Activated CD4-positive, alpha-beta T cell treated with anti-CD3 and anti-CD28 coated beads, Interleukin-2, amount 50 U/mL, for 48 hours (primary cell): ENCODE measurements at places on chromosomes 1 and 21.

DNA sequence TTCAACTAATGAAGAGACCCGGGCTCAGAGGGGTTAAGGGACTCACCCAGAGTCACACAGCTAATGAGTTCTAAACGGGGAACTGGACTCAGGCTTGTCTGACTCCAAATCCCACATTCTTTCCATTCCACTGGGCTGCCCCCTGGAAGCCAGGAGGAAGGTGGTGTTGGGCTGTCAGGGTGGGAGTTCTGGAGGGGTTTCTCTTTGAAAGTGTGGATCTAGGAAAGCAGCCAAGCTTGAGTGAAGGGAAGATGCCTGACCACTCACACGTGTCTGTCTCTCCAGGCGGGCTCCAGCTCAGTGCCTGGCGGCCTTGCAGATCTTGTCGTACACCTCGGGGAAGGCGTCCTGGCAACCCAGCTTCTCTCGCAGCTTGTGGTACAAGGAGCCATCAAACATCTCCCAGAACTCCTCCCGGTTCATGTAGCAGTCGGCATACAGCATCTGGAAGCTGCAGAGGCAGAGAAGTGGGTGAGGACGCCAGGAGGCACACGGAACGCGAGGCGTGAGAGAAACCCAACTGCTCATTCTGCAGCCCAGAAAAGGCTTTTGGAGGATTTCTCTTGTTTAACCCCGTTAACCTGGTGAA lies 35.0 kb downstream of the DHCR24 start:
- DNase-seq, result no peak

DNA sequence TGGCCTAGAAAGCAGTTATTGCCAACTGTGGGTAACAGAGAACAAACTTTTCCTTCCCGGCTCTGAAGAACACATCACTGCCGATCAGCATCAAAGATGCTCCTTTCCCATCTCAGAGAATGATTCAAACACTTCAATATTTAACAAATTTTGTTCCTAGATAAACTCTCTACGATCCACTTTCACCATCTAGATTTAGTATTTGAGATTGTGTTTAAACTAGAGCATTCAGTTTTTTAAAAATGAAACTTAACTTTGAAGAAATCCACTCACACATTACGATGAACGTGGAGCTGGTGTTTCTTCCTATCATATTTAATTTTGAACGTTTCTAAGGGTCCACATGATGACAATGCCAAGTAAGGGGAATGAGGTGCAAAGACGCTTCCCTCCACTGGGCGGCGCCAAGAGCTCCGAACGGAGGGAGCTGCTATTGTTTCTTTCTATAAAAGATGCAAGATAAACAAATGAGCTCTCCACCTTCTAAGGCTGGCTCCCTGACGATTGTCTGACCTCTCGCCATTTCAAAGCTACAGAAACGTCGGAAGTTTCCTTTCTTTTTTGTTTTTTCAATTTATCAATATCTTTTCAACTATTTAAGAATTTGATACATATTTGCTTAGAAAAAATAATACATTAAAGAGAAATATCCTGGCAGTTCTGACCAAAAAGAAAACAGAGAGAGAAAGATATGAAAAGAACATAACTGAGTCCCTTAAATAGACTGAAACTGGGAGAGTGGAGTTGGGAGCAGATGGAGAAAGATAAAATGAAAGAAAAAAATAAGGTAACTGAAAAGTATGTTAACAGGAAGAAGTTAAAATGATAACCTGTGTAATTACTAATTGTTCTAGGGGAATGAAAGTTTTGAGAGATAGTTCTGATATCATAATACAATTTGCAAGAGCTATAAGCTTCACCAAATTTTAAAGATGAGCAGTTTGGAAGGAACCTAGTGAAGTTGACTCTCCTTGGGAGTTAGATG lies 4.4 kb upstream of the BARHL2 start:
- DNase-seq, result peak; percentile 69

DNA sequence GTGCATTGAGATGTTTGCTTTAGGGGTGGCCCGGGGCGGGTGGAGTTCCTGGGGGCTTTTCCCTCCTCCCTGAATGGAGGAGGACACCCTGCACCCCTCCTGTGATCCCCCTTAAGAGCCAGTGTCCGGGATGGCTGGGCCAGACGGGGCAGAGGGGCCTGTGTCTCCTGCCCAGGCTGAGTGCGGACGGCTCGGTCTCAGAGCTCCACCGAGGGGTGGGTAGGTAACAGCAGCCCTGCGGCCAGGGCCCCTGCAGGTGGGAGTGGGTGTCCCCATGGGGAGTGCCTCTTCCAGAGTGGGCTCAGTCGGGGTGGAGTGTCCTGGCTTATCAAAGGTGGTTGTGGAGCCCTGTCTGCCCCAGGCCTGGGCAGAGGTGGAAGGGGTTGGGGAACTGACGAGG lies 23.1 kb downstream of the TP73 start:
- DNase-seq, result no peak

DNA sequence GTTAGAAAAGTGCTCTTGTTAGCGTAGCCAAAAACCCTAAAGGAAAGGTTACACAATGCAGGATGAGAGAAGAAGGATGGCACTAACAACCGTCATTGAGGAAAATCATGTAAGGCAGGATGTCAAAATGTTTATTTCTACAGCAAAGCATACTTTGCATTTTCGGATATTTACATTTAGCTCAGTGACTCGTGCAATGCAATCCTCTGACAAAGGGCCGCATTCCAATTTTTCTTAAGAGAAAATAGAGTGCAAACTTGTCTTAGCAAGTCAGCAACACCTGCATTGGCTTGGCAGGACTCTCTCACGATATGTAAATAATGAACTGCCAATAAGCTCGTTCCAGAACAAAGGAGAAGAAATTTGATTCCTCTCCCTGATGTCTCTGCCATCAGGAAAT lies 33.3 kb downstream of the TIAM1 start:
- no peak for DNase-seq

DNA sequence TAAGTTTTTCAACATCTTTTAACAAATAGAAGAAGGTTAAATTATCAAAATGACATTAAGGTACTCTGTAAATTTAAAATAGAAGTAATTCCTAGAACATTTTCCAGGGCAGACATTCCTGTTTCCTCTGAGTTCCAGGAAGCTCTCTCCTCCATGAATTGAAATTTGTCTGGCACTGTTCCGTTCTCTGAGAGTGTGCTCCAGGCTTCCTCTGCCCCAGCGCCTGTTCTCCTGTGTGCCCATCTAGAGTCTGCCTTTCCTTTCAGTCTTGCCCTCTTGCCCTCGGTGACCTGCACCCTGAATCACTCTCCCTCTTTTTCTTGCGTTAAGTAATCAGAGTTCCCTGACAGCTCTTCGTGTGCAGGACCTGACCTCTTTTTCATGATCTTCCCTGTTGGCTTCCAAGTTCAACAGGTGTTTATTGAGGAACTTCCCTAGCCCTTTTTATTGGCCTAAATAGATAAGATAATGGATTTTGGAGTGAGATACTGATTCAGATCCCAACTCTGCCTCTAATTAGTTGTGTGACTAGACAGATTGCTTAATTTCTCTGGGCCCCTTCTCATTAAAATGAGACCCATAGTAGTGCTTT lies 77.1 kb downstream of the MTR start:
- no peak for DNase-seq

GRCh38 chr1:233033361-233033760 lies 83.0 kb downstream of the NTPCR start:
- DNase-seq, result no peak

DNA sequence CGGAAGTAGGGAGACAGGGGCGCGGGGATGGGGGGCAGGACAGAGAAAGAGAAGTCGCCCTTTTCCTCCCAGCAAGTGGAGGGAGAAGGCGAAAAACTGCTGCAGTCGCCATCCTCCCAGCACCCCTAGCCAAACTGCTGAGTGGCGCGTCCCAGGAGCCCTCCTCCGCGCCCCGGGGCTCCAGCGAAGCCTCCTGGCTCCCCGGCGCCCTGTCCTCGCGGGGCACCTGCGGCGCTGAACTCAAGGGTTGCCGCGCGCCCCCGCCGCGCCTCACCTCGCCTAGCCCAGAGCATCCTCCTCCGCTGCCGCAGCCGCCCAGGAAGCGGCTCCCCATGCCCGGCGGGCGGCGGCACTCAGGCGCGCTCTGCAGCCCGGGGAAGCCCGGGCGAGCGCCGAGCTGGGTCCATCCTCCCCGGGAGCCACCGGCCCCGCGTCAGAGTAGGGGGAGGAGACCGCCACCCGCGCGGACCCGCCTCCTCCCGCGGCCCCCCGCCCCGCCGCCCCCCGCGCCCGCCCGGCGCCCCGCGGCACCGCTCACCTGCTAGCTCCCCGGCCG lies at the start of gene DAB1:
TSS of gene DAB1 (minus strand) at position 405 of the 556 bp plus-strand sequence. CDS start 133,030 bp downstream, outside the sequence.
- no peak for DNase-seq

GRCh38 chr1:231952154-231952553 lies 325.6 kb downstream of the DISC1 start:
- no peak for DNase-seq

DNA sequence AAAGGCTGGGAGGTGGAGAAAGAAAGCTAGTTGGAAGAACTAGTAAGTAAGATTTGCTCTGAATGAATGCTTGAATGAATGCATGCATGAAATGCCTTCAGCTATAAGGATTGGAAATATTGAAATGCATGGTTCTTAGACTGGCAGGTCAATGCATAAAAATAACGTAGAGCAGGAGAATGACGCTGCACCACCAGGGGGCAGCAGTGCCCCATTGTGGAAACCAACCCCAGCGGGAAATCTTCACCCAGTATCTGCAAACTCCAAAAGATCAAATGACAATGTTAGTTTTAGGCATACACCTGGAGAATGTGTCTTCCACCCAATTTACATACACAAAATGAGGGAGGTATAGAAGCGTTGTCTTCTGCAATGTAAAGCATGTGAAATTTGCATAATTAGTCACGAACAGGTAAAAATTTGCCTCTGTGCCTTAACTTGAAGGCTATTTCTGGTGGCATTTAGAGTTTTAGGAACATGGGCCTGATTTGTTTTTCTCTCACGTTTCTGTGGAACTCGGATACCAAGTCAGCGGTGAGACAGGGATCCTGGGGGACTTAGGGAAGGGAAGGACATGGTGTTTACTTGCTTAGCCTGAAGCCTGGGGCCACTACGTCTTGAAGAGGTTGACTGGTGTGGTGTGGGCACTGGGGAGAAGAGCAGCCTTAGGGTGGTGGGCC lies 78.6 kb downstream of the HHAT start:
- DNase-seq, result peak; percentile 82

DNA sequence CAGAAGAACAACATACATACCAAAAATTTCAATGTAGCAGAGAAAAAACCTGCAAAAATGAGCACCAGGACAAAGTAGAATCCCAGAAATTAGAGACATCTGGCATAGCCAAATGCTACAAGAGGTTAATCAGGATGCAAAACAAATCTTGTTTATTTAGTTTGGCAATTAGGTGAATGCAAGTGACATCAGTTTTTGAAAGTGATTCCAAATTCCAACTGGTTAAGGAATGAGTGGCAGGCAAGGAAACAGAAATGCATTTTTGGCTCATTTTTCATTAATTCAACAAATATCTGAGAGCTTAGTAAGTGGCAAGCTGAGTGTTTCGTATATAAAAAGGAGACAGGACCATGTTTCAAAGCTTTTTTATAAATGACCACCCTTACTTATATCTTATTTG lies 21.3 kb downstream of the SCAF4 start:
- no peak for DNase-seq

DNA sequence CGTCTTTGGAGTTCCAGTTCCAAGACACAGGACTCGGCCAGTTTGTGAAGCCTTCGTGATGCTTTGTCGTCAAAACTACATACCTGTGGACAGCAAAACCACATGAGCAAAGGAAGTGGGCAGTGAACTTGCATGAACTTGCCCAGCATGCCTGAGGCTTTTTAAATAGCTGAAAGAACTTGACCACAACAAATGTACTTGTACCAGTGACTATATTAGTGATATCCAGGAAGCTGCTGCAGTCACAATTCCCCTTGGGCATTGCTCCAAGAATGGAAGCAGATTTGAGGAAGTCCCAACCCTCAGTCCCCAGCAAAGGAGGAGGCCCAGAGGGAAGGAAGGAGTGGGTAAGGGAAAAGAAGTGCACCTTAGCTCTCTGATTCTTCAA lies 2.6 kb downstream of the FUCA1 start:
- no peak for DNase-seq

GRCh38 chr1:42660907-42661500 lies 2.8 kb downstream of the PPIH start:
- no peak for DNase-seq

DNA sequence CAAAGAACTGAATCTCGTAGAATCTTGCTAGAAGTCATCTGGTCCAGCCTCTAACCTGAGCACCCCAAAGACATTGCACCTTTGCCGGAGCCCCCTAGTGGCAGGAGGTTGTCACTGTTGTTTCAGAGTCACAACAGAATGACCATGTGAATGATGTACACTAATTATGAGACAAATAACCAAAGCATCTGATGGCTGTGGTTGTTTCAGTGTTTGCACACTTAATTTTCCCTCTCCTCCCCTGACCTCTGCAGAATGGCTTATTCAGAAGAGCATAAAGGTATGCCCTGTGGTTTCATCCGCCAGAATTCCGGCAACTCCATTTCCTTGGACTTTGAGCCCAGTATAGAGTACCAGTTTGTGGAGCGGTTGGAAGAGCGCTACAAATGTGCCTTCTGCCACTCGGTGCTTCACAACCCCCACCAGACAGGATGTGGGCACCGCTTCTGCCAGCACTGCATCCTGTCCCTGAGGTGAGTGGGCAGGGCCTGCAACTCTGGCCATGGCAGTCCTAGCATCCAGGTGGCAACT lies 26.4 kb downstream of the TRAF5 start:
- peak; percentile 66 for DNase-seq

DNA sequence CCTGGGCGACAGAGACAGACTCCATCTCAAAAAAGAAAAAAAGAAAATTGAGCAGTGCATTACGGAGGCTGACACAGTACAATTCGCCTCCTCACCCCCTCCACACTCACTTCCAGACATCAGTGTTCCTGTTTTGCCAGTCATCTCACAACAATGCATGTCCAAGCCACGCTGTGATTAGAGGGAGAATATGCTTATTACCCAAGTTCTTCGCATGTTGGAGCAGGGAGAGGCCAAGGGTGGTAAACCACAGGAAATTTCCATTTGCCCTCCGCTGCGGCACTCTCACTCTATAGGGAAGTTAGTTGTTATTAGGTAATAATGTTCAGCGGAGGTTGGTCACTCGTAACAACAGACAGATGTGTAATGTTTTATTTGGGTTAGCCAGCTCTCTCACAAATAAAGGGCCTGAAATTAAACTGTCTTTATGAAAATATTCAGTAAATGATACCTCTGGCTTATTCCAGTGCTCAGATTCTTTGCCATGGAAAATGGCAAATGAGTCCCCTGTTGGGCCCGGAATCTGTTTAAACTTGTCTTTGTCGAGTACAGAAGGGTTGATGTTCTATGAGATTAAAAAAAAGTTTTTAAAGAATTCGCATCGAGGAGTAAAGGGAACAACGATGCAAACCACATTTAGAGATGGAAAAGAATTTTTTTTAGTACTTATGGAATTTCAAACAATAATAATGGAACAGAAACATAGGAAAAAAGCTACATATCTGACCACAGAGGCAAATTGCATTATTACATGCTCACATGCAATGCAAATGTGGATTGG lies 33.1 kb downstream of the KCNJ15 start:
- DNase-seq, result no peak

GRCh38 chr1:205936311-205936710 lies 6.9 kb downstream of the SLC26A9 start:
- DNase-seq, result no peak

DNA sequence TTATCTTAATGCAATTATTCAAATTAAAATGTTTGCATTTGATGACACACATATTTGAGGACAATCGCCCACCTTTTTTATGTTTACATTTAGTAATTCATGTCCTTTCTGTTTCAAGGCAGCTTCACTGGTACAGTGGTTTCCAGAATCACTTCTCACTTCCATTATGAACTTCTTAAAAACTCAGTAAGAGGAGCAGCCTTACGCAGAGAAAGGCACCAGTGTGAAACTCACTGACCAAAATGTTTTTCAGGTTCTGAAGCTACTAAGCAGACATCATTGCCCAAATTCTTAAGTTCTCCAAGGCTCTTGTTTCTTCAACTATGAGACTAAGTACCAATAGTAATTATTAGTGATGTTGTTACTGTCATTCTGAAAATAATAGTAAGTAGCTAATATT lies 353.1 kb upstream of the CXADR start:
- no peak for DNase-seq
